ENCODE measurements at places on chromosomes 12 and 14.

GRCh38 chr14:33714527-33715226, 236.2 kb downstream of the EGLN3 start:
- no peak for DNase-seq

GRCh38 chr12:128531170-128531569, 264.2 kb downstream of the TMEM132C start:
- no peak for DNase-seq

GRCh38 chr12:34393086-34393820, 371.0 kb downstream of the ALG10 start:
- no peak for DNase-seq

DNA sequence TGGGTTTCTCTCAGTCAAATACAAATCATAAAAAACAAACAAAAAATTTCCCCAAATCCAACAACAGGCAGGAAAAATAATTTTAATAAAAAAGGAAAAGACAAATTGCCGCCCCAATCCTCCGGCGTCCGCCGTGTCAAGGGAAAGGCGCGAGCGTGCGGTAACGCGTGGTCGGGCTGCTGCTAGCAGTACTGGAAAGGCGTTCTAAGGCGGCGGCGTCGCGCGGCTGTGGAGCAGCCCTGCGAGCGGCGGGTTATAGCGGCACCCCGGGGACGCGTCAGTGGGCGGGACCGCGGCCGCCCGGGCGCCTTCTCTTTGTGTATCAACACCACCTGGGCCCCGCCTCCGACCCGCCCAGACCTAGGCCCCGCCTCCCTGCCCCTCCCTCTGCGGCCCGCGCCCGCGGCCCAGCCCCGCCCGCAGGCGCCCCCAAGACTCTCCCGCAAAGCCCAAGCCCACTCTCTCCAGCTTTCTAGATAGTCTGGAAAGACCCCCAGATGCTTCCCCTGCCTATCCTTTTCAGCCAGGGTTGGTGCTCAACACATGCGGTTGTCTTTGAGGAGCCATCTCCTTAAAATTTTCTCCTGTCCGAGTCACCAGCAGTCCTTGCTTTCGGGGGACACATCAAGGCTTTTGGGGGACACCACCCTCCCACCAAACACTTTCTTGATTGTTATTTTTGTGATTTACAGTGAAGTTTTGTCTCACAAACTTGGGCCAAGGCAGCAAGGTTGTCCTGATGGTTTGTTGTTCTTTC, at the start of gene SLC38A2:
SLC38A2 (minus strand) TSS at position 230 of the 757 bp plus-strand sequence. CDS start 1,480 bp downstream, outside the sequence.
- DNase-seq = peak; percentile 97

- no peak for DNase-seq
Measured at GRCh38 chr12:114992443-114992842, 308.5 kb upstream of the TBX3 start.

DNA sequence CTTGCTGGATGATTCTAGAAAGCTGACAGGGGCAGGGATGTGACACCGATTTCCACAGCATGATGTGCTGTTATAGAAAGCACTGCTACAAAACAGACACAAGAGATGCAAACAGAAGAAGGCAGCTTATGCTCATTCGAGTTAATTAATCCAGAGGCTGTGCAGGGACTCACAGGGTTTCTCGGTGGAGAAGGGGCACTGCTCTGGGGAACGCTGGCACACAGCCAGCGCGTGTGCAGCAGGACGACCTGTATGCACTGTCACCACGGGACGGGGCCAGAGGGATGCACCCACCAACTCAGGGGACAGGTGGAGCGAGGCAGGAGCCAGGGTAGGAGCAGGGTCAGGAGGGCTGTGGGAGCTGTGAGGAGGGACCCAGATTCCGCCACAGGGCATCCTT, 143.5 kb downstream of the RIMBP2 start:
- DNase-seq = no peak

DNA sequence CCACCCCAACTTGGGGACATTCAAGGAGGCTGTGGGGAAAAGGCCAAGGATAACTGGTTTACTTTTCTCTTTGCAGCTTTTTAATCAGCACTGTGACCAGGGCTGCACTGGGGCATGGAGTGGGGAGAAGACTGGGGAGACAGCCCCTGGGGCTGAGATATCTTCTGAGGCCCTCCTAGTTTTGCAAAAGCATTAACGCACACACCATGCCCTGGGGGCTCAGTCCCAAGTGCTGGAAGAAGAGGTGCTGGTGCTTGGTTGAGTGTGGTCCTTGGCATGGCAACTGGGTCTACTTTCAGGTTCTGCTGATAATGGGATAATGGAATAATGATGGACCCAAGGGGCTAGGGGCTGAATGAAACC, 9.4 kb upstream of the SMARCD1 start:
- no peak for DNase-seq

DNA sequence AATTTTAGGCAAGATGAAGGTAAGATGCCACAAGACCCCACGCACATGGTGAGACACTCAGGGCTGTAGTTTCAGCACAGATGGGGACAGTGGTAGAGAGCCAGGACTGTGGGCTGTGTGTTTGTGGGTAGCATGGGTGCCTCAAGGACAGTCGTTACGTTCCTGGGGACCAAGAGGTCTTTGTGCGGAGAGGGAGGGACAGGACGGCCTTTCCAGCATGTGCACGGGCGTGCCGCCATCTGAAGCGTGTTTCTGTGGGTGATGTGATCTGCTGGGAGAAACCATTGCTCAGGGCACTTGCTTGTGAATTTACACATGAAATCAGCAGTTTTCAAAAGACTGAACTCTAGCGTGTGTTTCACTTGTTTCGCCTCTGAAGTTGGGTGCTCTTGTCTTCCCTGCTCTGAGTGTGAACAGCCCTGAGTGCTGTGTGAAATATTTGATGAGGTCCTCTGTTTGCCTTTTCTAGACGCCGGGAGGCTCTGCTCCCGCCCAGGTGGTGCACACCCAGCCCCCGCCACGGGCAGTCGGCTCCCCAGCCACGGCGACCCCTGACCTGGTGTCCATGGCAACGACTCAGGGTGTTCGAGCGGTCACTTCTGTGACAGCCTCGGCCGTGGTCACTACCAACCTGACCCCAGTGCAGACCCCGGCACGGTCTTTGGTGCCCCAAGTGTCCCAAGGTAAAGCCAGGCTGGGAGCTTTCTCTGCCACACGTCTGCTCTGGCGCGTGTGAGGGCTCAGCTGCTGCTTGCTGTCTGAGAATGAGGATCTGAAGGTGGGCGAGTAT, 82.3 kb downstream of the DDX51 start:
- no peak for DNase-seq

- DNase-seq = no peak
Measured at GRCh38 chr14:58465421-58465820, 37.9 kb downstream of the KIAA0586 start.

DNA sequence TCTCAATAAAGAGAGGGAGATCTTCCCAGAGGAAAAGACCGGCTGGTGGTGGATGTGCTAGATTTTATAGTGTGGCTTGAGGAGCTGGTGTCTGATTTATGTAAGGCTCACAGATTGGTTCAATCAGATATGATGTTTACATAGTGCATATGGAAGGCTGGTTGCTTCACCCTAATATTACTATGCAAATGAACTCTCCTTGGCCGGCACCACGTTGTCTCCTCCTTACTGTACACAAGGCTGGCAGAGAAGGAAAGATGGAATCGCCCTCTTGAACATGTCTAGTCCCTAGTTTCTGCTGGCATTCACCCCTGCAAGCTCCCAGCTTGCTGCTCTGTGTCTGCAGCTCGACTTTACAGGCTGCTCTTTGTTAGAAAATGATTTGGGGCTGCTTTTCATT, 8.9 kb downstream of the FAM186A start:
- DNase-seq = no peak

DNA sequence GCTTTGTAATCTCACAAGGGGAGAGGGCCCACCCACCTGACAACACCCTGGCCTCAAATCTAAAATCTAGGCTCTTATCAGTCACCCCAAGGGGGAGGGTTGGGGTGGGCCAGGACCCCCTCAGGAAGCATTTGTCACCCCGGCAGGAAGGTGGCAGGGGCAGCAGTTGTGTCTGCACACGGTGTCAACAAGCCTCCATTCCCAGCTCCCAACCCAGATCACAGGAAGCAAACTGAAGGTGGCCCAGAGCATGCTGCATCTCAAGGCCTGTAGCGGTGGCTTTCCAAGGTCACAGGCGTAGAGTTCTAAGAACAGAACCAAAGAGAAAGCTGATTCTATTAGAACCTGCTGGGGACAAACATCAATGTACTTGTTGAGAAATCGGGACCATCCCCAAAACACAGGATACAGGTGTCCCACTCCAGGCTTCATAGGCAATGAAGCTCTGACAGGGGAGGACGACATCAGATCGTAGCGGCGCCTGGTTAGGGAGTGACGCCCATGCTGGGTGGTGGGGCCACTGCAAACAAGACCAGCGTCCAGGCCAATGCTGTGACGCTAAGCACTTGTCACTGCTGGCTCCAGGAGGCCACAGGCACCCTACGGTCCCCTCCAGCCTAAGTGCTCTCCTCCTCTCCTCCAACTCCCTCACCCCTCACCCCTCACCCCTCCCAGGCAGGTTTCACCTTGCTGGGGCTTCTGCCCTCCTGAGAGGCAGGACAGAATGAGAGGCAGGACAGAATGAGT, 52.9 kb downstream of the CCDC88C start:
- DNase-seq = no peak

DNA sequence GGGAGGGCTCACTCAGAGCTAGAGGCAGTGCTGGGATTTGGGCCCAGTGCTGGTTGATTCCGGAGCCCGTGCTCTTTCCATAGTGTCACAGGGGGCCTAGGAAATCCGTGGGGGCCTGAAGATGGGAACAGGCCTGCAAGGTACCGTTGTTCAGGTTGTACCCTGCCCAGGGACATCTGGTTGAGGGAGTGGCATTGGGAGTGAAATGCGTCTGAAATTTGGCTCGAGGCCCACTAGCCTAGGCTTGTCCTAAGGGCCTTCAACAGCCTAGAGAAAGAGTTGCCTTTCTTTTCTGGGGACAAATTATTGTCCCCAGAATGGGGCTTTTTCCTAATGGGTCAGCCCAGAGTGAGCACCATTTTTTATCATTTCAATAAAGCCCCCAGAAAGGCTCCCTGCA, 26.4 kb upstream of the FAM222A start:
- no peak for DNase-seq

GRCh38 chr12:106138633-106139421, at the start of gene NUAK1:
Gene NUAK1 (minus strand): TSS chr12:106138954. CDS start chr12:106138653, 301 bp downstream.
- DNase-seq = peak; percentile 77

- no peak for DNase-seq
Measured at GRCh38 chr14:54209511-54210250, 187.1 kb upstream of the CDKN3 start.

DNA sequence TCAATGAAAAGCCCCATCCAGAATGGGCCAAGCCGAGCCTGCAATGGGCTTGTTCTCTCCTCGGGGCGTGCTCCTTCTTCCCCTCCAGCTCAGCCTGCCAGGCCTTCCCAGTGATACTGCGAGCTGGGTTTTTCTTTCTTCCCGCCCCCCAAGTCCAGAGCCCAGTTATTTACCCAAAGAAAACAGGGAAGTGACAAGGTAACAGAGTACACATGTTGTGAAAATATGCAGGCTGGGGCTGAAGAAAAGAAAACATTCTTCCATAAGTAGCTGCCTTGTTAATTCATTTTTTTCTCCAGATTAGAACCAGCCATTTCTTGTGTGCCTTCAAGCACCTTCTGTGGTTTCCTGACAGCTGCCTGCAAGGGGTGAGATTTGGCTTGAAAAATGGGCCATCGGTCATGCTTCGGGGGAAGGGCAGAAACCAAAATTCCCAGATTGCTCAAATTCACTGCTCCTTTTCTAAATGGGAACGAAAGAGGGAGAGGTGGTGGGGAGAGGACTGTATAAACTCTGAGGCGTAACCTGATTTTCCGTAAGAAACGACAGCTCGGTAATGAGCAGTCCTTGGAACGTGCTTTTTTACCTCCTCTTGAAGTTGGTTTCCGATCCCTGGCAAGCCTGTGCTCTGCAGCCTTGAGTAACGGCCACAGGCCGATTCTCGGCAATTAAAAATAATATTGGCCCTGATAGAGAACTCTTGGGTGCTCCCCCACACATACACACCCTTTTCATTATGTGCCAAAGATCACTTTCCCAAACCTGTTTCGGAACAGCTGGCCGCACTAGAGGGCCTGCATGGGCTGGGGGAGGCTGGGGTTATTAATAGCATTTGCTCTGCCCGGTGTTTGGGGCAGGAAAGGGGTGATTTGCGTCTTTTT, 229.4 kb downstream of the ZFP36L1 start:
- DNase-seq = no peak

- DNase-seq = no peak
Measured at GRCh38 chr12:58142991-58143390, 201.6 kb downstream of the ATP23 start.

DNA sequence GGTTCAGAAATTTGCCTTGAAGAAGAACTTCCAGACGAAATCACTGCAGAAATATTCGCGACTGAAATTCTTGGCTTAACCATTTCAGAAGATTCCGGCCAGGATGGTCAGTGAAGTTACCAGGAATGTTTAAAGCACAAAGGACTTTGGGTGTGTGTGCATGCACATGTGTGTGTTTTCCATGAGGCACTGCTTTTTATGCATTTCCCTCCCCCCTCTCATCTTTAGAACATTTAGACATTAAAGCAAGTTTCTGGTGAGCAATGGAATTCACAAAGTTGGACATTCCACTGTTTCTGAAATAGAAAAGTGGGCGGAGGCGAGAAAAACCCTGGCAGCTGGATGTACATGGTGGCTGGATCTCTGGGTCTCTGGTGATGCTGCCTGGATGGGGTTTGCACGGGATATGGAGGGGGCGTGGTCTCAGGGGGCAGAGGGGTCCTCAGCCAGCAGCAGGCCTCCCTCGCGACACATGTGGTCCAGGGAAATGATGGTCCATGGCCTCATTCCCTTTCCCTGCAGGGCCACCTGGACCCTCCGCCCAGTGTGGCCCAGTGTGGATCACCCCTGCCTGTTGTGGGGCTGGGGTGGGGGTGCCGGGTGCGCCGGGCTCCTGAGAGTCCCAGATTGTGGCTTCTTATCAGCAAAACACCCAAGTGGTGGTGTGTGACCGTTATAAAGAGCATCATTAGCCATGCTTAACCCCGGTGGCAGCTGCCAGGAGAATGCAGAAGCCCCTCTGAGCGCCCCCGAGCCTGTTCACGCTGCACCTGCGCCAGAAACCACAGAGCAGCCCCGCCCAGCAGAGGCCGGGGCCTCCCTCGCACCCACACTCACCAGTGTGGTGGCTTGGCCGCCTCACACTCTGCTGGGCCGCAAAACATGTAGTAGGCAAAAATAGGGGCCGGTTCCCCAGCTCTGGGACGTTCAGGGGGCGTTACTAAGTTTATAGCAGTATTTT, 17.8 kb upstream of the BCL7A start:
- DNase-seq = no peak

- DNase-seq = no peak
Measured at GRCh38 chr12:92502417-92503028, 200.3 kb upstream of the PLEKHG7 start.

GRCh38 chr12:105574056-105574715, 243.7 kb downstream of the C12orf75 start:
- no peak for DNase-seq

DNA sequence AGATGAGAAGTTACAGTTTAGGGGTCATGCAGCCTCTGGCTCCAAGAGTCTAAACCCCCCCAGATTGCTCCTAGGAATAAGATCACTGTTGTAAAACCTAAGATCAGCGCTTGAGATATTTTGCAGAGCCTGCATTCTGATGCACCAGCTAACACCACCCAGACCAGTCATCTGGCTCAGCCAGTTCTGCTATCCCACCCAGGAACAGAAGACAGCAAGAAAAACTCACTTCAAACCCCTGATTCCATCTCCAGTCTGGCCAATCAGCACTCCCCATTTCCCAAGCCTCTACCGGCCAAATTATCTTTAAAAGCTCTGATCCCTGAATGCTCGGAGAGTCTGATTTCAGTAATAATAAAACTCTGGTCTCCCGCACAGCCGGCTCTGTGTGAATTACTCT, 158.6 kb downstream of the ZNF664 start:
- DNase-seq = no peak

Data from nucleus accumbens (tissue), 56 donors.